Ovary (tissue), 10 donors: ENCODE measurements at places on chromosomes 2 and 18. TPM values are rescaled to one million over a fixed set of nuclear protein-coding genes. Genes with fewer than 3 reads are reported as not detected.

DNA sequence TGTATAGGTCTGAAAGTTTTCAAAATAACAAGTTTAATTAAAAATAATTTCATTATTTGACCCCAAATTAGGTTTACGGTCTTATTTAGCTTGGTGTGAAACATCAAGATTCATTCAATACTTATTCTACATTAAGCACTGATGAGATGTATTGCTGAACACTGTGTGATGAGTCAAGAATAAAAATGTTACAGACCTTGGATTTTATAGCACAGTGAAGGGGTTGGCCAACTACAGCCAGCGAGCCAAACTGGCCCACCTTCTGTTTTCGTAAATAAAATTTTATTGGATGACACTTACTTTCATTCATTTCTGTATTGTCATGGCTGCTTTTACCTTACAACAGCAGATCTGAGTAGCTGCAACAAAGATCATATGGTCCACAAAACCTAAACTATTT lies 8.3 kb downstream of the PPP4R1 start:
- no peaks in the 10 kb centered on the region for H3K27me3 ChIP-seq
- DNase-seq: no peak
- no peak overlapping the region for H3K27ac ChIP-seq
- H3K4me3 ChIP-seq: no peak overlapping the region
- H3K36me3 ChIP-seq: no peaks in the 10 kb centered on the region
- H3K4me1 ChIP-seq: peaks cover 2% of the 10 kb centered on the region

- H3K36me3 ChIP-seq: no peaks in the 10 kb centered on the region
- no peak overlapping the region for H3K4me3 ChIP-seq
- no peaks in the 10 kb centered on the region for H3K4me1 ChIP-seq
- H3K27me3 ChIP-seq: no peaks in the 10 kb centered on the region
- no peak for DNase-seq
Observed at GRCh38 chr2:12651641-12652040, 65.1 kb upstream of the TRIB2 start.

Gene MPHOSPH10
- 36.6 TPM for total RNA-seq

DNA sequence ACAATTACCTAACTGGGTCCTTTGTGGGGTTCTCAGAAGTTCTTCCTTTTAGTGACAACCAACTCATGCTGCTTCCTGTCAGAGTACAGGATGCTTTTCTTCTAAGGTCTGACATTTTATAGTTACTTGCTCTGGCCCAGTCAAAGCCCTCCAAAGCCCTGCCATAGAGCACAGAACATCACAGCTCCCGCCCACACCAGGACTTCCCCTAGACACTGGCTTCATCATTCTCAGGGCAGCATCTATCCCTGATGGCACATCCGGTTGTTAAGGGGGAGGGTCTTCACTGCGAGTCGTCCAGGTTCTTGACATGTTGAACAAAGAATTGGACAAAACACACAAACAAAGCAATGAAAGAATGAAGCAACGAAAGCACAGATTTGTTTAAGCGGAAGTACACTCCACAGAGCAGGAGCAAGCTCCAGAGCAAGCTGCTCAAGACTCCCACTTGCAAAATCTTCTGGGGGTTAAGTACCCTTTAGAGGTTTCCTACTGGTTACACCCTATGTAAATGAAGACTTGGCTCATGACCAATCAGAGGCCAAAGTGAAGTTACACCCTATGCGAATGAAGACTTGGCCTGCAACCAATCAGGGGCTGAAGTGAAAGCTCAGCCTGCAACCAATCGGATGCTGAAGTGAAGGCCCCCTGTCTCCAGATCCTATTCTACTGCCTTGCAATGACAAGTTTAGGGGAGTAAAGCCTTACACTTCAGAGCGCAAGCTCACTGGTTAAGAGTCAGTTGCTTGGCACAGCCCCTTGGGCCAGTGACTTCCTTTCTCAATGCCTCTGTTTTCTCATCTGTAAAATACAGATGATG lies 79.0 kb downstream of the HDAC4 start:
- peaks cover 2% of the 10 kb centered on the region for H3K4me1 ChIP-seq
- H3K36me3 ChIP-seq: no peaks in the 10 kb centered on the region
- no peak for DNase-seq
- no peaks in the 10 kb centered on the region for H3K27me3 ChIP-seq

Gene MTA3
- total RNA-seq: 76.1 TPM

DNA sequence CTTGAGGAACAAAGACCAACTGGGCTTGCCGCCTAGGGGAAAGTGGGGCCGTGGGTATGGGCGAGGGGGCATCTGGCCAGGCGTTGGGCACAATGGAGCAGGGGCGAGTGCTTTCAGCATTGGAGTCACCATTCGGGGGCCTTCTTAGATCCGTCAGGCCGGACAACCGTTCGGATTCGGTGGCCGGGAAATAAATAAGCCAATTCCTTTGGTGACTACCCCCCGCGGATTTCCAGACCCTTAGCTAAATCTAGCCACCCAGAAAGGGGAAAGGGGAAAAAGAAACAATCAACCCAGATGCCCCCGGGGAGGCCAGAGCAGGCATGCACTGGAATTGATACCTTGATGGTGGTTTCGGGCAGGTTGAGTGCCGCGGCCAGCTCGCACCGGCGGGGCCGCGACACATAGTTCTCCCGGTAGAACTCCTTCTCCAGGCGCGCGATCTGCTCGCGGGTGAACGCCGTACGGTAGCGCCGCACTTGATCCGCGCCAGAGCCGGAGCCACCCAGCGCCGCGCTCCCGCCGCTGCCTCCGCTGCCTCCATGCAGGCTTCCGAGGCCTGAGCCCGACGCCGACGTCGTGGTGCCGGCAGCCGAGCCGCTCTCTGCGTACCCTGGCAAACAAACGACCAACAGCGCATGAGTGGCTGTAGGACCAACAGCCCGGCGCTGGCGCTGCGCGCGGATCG lies 1.8 kb downstream of the EVX2 start:
- H3K4me1 ChIP-seq: peaks cover 3% of the 10 kb centered on the region
- H3K27ac ChIP-seq: no peak overlapping the region
- no peak overlapping the region for H3K4me3 ChIP-seq
- peaks cover 18% of the 10 kb centered on the region for H3K27me3 ChIP-seq
- DNase-seq: no peak
- no peaks in the 10 kb centered on the region for H3K36me3 ChIP-seq

GRCh38 chr2:231590614-231591013 lies 2.0 kb upstream of the TEX44 start:
- DNase-seq: no peak
- H3K27me3 ChIP-seq: no peaks in the 10 kb centered on the region
- no peak overlapping the region for H3K4me3 ChIP-seq
- no peaks in the 10 kb centered on the region for H3K4me1 ChIP-seq
- no peak overlapping the region for H3K27ac ChIP-seq

DNA sequence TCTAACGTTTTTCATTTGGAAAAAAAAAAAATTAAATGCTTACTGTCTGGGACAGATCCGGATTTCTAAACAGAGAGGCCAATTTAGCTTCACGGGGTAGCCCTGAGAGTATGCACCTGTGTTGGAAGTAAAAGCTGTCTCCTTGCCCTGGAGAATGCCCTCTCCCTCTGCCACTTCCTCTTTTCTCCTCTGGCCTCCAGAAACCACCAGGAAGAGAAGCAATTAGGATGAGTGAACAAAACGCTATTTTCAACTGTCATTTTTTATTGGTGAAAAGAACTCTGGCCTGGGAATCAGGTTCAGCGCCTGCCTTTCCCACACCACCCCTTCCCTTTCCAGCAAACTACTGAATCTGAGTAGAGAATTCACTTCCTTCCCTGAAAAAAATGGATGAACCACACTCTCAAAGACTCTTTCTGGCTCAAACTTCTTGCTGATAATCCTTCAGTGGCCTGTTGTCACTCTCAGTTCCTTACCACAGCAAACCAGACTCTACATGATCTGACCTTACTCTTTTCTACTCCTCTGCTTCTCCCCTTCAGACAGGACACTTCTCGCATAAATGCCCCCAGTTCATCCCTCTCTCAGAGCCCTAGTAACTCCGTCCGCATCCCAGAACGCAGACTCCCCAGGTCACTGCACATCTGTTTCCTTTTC lies 29.8 kb downstream of the KLF7 start:
- no peaks in the 10 kb centered on the region for H3K36me3 ChIP-seq
- H3K27ac ChIP-seq: no peak overlapping the region
- H3K4me3 ChIP-seq: no peak overlapping the region
- H3K27me3 ChIP-seq: no peaks in the 10 kb centered on the region
- no peak for DNase-seq
